ENCODE measurements at places on chromosomes 16 and 17.
A peak's percentile ranks its signal among the peaks of the same experiment; 100 is the strongest.

- DNase-seq, result no peak
These were observed 72.1 kb downstream of the JPH3 start for GRCh38 chr16:87674419-87674818.

DNA sequence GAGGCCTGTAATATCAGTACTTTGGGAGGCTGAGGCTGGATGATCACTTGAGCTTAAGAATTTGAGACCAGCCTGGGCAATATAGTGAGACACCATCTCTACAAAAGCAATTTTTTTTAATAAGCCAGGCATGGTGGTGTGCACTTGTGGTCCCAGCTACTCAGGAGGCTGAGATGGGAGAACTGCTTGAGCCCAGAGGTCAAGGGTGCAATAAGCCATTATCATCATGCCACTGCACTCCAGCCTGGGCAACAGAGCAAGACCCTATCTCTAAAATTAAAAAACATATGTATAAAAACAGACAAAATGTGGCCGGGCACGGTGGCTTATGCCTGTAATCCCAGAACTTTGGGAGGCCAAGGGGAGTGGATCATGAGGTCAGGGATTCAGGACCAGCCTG, 3.2 kb upstream of the ZNF785 start:
- DNase-seq, result no peak

DNA sequence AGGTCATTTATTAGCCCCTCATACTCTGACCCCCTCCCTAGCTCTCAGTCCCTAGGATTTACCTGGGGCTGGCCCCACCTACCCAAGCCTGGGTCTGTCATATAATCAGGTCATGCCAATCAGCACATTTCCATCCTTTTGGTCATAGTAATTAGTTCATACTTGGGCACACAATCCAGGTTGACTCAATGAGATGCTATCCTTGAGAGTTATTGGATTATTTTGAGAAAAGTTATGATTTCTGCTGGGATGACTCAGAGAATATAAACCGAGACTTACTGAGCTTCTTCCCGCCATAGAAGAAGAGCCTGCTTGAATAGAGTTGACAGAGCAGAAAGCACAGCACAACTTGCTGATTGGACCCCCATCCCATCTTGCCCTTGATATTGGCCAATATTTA, 331.5 kb downstream of the CBLN1 start:
- DNase-seq, result no peak

- DNase-seq, result no peak
These were observed 72.0 kb downstream of the PITPNC1 start for GRCh38 chr17:67449065-67449464.

DNA sequence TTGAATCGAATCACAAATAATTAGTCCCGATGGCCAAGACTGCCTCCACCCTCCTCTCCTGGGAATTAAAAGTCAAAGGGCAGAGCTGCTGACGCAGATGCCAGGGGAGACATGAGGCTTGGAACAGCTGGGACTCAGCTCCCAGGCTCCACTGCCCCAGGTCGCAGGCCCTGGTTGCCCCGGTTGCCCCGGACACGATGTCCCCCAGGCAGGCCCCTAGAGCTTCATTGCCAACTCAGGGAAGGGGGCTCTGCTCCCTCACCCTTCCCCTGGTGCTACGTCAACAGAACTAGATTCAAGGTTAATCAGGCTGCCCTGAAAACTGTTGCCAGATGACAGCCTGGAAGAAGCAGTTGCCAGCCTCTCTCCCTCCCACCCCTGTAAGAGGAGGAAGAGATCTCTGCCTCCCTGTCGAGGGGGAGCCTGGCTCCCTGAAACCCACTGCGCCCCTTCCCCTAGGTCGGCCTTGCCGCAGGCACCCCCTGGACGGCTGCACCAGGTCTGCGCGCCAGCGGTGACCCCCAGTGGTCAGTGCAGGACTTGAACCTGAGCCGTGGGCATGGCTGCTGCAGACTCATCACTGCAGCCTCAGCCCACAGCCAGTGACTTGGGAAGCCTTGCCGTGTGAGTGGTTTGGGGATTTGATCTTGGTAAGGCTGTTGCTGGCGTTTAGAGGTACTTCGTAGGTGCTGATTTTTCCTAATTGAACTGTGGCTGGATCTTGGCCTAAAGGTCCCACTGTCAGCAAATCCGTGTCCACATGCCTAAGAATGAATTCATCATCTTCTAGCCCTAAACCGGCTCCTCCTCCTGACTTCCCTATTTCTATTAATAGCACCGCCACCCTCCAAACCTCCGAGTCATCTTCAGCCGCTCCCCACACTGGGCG, 84.1 kb upstream of the TOB1 start:
- peak; percentile 59 for DNase-seq

DNA sequence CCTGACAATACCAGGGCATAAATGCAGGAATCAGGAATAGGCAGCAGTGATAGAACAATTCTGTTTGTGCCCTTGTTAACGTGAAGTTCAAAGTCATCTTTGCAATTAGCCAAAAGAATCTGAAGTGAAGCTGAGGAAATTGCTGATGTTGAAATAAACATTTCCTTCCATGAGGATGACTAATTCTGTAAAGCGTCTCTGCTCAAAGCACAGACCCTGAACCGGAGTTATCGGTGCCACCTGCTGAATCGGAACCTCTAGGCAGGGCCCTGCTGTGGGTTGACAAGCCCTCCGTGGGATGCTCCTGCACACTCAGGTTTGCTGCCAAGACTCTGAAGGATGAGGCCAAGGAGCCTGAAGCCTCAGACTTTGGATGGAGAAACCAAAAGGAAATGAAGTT, 37.0 kb upstream of the CDH1 start:
- no peak for DNase-seq

DNA sequence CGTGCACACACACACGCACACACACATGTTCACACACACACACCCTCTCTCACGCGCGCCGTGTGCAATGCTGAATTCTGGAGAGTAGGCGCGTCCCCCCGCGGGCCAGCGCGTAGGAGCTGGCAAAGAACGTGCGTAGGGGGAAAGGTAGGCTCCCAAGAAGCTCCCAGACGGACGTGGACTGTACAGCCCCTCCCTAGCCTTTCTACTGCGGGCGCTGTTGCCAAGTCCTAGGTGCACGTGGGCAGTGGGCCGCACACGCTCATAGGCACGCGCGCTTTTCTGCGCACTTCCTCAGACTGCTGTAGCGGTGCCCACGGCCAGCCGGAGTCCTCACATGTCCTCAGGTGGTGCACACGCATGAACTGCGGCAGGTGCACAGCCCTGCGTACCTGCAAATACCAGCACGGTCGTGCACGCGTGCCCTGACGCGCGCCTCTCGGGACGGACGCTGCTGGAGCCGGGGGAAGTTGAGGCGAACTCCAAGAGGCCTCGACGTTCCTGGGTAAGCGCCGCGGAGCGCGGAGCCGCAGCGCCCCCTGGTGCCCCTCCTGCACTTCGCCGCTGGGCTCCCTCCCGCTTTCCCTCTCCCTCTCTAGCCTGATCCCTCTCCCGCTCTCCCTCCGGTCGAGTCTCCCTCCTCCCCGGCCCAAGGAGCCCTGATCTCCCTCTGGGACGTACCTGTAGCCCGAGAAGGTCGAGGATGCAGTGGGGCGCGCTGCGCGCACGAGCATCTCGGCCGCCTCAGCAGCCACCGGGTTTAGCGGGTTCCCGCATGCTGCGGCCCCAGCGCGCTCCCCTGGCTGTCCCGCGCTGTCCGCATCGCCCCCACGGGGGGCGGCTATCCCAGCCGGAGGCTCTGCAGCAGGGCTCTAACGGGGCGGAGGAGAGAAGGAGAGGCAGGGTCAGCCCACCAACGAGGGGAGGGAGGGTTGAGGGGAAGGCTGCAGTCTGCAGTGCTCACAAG, 749 bp downstream of the GRIN2A start:
- DNase-seq, result peak; percentile 48

- DNase-seq, result no peak
These were observed 573 bp upstream of the CDK10 start for GRCh38 chr16:89685916-89686315.

GRCh38 chr16:3174618-3175148, 13.3 kb upstream of the OR1F1 start:
- no peak for DNase-seq

GRCh38 chr17:81453076-81453475, 57.8 kb downstream of the BAHCC1 start:
- DNase-seq, result no peak

DNA sequence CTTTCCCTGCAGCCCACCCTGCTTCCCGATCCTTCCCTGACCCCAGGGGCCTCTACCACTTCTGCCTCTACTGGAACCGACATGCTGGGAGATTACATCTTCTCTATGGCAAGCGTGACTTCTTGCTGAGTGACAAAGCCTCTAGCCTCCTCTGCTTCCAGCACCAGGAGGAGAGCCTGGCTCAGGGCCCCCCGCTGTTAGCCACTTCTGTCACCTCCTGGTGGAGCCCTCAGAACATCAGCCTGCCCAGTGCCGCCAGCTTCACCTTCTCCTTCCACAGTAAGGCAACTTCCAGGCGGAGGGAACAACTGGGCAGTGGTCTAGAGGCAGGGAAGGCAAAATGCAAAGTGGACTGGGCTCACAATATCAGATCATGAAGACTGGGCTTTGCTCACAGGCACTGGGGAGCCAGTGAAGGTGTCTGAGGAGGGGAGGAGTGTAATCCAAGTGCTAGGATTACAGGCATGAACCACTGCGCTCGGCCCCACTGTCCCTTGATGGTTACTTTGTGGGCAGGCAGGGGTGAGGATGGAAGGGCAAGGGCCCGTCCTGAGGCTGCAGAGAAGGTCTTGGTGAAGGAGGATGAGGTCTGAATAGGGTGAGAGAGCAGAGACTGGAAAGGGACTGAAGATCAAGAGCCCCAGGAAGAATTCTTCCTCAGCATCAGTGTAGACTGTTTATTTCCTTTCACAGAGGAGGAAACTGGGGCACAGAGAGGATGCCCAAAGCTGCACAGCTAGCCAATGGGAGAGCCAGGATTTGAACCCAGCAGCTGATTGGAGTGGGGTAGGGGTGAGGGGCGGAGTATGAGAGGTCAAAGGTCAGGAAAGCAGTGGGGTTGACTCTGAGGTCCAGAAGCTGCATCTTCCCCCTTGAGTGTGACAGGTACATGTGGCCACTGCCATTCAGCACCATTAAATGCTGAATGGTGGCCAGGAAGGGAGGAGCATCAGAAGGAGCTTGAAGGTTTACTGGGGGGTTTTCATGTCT, 16.5 kb upstream of the ADGRG3 start:
- DNase-seq, result no peak

All from stimulated activated CD4-positive, alpha-beta T cell treated with anti-CD3 and anti-CD28 coated beads, Interleukin-2, amount 100 ng/mL, for 24 hours (primary cell).